RPMI7951 (cell line): ENCODE measurements at places on chromosomes 12 and 14. TPM values are rescaled to one million over a fixed set of nuclear protein-coding genes. Genes with fewer than 3 reads are reported as not detected.

PLEKHD1 gene
- total RNA-seq, result not detected in 2 replicates

GPR132 gene
- under 0.01 TPM in 1 of 2 replicates, not detected in the other for total RNA-seq

AQP6 gene
- total RNA-seq, result 0.10 TPM in 1 of 2 replicates, not detected in the other

ESPL1 gene
- 11.3 and 12.6 TPM in 2 replicates for total RNA-seq

PRH2 gene
- not detected in 2 replicates for total RNA-seq

ADAMTS20 gene
- total RNA-seq, result not detected in 2 replicates

GRCh38 chr14:75969126-75969525 lies 12.7 kb downstream of the TGFB3 start:
- DNase-seq, result no peak

GRCh38 chr12:47098099-47098498 lies 18.3 kb upstream of the AMIGO2 start:
- no peak for DNase-seq

DNA sequence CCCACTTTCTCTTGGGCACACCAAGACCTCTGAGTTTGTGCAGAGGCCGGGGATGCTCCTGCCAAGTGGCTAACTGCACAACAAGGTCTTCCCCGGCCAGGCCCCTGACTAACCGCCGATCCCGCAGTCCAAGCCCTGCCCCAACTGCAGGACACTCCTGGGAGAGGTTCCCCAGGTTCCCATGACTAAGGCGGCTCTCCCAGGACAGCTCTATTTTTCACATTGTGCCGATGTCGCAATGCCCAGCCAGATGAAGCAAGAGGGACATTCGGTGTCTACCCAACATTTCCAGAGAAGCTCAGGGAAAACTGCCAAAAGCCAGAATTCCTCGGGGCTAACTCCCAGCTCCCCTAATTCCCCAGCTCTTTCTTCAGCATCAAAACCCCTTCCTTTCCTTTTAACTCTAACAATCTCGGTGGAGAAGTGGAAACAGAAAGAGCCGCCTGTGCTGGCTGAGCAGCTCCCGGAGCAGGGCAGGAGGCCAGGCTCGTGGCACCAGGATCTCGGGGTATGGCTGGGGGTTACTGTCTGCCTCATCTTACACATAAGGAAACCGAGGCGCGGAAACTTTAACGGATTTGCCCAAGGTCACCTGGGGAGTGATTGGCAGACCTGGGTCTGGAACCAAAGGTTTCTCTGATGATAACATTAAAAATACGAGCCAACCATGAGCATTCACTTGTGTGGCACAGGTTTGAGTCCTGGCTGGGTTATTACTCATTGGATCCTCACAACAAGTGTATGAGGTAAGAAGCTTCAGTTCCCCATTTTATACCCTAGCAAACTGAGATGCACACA lies 318.2 kb downstream of the BCL11B start:
- peak; percentile 94 for DNase-seq

- no peak for DNase-seq
Observed at GRCh38 chr12:116421785-116422538, 137.2 kb upstream of the MAP1LC3B2 start.

DNA sequence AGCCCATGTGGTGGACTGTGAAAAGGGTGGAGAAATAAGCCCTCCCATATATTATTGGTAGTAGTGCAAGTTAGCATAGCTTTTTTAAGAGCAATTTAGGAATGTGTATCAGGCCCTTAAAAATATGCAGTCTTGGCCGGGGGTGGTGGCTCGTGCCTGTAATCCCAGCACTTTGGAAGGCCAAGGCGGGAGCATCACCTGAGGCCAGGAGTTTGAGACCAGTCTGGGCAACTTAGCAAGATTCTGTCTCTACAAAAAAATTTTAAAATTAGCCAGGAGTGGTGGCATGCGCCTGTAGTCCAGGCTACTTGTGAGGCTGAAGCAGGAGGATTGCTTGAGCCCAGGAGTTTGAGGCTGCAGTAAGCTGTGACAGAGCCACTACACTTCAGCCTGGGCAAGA lies 64.2 kb upstream of the BCAT1 start:
- no peak for DNase-seq

DNA sequence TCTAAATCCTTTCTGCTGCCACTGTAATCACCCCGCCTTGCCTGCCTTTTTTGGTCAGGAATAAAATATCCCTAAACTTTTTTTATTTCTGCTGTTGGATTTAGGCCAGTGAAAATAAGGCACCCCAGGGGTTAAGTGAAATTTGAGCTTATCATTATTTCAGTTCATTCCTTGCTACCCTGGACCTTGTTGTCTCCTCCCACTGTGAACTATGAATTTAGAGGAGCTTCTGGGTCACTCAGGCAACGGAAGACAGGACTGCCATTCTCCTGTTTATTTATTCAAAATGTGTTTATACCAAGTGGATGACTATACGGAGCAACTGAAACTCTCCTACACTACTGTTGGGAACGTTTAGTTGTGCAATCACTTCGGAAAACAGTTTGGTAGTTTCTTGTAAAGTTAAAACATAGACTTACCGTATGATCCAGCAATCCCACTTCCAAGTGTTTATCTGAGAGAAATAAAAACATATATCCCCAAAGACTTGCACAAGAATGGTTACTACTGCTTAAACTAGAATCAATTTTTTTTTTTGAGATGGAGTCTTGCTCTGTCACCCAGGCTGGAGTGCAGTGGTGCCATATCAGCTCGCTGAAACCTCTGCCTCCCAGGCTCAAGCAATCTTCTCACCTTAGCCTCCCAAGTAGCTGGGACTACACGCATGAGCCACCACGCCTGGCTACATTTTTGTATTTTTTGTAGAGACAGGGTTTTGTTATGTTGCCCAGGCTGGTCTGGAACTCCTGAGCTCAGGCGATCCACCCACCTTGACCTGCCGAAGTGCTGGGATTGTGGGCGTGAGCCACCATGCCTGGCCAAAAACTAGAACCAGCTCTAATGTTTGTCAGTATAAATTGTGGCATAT lies 2.3 kb upstream of the TRAFD1 start:
- no peak for DNase-seq

GRCh38 chr12:43988838-43989560 lies 153.1 kb downstream of the TMEM117 start:
- no peak for DNase-seq

GRCh38 chr12:13130981-13131380 lies 27.5 kb upstream of the GSG1 start:
- no peak for DNase-seq

DNA sequence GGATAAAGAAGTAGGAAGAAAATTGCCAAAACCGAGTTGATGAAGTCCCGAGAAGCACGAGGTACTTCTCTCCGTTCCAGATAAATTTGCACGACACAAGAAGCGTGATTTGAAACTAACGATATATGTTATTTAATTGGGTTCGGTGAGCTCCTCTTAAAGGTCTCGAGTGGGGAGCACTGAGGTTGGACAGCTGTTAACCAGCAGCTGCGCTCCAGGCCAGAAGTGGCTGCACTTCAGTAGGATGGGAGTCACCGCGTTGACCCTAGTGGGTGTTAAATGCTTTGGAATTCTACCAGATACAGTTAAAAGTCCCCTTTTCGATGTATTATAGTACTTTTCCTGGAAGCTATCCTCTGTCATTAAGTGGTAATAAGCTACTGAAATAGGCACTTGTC lies 953 bp upstream of the DCAF5 start:
- DNase-seq, result peak; percentile 40

DNA sequence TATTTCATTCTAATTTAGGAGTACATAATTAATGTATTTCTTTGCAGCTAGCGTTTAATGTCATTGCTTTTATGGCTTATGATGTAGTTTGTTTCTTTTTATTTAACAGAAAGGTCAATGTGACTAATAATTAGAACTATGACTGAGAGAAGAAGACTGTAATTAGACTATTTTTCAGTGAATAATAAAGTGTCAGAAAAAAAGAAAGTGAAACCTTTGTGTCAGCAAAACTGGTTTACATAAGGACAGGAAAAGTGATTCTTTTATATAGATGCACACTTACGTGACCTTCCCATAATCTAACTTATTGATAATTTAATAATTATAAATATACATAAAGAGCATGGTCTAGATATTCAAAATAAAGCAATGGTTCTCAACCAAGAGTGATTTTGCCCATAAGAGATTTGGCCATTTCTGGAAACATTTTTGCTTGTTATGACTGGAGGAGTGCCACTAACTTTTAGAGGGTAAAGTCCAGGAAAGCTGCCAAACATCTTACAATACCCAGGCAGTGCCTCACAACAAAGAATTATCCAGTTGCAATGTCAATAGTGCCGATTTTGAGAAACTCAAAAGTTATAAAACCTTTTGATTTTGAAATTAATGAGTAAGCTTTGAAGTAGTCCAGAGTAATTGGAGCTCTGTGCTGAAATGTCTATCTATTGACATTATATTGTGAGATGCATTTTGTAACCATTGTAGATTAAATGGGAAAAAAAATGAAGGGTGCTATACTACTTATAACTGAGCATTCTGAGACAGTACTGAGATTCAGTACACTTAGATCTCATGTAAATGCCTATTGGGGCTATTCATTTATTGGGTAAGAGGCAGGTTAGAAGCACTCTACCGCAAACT lies 227.1 kb downstream of the C12orf50 start:
- DNase-seq, result no peak

- DNase-seq, result no peak
Observed at GRCh38 chr12:114783089-114783618, 99.2 kb upstream of the TBX3 start.

DNA sequence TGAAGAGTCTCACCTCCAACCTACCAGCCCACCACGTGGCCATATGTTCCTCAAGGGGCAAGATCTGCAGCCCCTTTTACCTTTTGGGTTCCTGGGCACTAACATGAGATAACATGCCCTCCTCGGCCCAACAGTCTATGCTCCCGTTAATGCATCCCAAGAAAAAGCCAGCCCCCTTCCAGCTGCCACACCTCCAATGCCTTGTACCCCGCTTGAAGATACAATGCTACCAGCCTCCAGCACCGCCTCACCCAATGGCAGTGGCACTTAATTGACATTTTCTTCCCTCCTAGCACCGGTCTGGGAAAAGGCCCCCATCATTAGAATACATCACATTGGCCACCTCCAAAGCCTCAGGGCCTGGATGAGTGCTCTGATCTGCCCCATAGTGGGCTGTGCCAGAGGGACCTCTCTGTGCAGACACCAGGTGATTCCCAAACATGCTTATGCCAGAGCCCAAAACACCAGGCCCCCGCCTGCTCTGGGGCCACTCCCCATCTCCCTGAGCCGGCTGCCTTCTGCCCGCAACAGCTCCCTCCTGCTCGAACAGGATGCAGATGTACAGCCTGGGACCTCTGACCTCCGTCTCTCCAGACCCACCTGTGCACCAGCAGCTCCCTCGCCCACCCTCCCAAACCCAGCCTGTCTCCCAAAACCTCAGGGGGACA lies 118.3 kb downstream of the NCOR2 start:
- no peak for DNase-seq

DNA sequence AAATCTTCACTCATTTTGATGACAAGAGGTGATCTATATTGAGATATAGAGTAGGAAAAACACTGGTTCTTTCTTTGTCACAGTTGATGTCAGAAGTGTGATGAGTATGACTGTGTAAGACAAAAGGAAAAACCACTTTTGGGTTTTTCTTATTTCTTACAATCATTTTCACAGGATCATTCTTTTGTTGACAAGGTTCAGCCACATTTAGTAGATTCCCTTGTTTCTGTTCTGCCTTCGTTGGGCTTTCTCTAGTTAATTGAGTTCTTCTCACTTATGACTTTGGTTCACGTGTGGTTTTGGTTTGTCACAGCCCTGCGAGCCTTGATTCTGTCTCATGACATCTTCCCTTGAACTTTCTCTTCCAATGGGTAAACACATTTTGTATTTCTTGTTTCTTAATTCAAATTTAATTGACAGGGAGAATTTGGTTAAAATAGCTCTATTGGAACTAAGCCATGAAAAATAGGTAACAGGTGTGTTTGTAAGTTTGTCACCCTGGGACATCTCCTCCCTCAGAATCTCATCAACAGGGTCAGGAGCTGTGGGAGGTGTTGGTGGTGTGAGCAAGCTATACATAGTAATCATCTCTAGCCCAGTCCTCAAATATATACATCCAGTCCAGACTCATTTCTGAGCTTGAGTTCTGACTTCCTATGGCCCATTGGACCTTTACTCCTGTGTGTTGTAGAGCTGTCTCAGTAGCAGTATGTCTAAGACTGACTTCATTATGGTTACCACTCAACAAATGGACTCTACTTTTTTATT lies 255.3 kb downstream of the BMP4 start:
- DNase-seq, result no peak

DNA sequence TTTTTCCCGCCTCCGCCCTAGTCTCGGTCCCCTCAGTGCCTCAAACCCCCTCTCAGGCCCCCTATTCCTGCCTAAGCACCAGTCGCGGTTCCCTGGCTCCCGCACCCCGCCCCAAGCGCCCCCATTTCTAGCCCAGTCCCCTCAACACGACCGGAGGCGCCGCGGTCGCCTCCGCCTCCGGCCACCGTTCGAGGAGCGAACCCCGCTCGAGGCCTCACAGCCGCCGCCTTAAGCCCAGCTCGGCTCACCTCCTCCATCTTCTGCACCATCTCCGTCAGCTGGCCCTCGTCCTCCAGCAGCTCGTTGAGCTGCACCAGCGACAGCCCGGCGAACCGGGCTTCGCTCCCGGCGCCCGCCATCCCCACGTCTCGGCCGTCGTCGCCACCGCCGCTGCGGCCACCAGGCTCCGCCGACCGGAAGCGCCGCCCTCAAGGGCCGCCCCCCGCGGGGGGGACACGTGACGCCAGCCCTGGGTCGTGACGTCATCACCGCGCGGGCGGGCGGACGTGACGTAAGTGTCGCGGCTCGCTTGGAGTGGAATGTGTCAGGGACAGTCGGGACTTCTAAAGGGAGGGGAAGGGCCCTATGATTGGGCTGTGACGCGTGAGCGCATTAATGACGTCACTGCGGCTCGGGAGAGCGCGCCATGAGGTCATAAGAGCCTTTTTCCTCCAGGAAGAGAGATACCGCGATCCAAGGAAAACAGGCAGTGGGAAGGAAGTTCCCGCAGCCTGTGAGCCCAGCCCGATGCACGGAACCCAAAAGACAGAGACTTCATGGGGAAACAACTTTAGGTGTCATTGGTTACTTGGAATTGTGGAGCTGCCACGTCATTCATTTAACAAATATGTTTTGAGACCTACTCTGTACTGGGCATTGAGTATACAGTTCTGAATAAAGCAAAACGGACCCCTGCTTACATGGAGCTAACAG lies at the start of gene VPS37B:
Gene VPS37B (minus strand): TSS at position 421 of the 933 bp plus-strand sequence. CDS start 62 bp downstream, at position 359.
- peak; percentile 82 for DNase-seq

GRCh38 chr12:70317781-70318180 lies 48.3 kb upstream of the KCNMB4 start:
- no peak for DNase-seq

- no peak for DNase-seq
Observed at GRCh38 chr12:82833481-82833880, 146.8 kb downstream of the TMTC2 start.
